Activated CD4-positive, alpha-beta T cell treated with anti-CD3 and anti-CD28 coated beads for 36 hours (primary cell): ENCODE measurements at places on chromosomes 16 and 17. TPM values are rescaled to one million over a fixed set of nuclear protein-coding genes. Genes with fewer than 3 reads are reported as not detected.

- H3K4me1 ChIP-seq: peaks cover 18% of the 10 kb centered on the region
- no peaks in the 10 kb centered on the region for H3K36me3 ChIP-seq
- H3K27me3 ChIP-seq: peaks cover 6% of the 10 kb centered on the region
Measured at GRCh38 chr17:2721603-2722002, 10.0 kb upstream of the CLUH start.

GRCh38 chr16:22265351-22265750 lies 31.9 kb upstream of the POLR3E start:
- no peak for DNase-seq
- H3K36me3 ChIP-seq: peaks cover 37% of the 10 kb centered on the region
- no peaks in the 10 kb centered on the region for H3K27me3 ChIP-seq
- H3K4me3 ChIP-seq: no peak overlapping the region
- H3K4me1 ChIP-seq: peaks cover 23% of the 10 kb centered on the region

DNA sequence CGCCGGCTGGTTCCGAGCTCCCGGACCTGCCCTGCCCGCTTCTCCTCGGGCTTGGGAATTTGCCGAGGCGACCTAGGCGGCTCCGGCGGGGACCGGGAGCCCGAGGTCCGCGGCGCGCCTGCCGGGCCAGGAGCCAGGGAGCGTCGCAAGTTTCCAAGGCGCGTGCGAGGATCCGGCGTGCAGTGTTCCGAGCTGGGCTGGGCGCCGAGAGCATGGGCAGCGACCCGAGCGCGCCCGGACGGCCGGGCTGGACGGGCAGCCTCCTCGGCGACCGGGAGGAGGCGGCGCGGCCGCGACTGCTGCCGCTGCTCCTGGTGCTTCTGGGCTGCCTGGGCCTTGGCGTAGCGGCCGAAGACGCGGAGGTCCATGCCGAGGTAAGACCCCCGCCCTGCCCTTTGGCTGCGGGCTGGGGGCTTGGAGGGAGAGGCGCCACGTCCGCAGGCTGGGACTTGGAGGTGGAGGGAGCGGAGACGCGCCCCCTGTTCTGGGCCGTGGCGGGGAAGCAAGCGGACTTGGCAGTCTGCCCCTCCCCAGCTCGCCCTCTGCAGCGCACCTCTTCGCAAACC lies 668 bp downstream of the MMP15 start:
- no peak overlapping the region for H3K27ac ChIP-seq

DNA sequence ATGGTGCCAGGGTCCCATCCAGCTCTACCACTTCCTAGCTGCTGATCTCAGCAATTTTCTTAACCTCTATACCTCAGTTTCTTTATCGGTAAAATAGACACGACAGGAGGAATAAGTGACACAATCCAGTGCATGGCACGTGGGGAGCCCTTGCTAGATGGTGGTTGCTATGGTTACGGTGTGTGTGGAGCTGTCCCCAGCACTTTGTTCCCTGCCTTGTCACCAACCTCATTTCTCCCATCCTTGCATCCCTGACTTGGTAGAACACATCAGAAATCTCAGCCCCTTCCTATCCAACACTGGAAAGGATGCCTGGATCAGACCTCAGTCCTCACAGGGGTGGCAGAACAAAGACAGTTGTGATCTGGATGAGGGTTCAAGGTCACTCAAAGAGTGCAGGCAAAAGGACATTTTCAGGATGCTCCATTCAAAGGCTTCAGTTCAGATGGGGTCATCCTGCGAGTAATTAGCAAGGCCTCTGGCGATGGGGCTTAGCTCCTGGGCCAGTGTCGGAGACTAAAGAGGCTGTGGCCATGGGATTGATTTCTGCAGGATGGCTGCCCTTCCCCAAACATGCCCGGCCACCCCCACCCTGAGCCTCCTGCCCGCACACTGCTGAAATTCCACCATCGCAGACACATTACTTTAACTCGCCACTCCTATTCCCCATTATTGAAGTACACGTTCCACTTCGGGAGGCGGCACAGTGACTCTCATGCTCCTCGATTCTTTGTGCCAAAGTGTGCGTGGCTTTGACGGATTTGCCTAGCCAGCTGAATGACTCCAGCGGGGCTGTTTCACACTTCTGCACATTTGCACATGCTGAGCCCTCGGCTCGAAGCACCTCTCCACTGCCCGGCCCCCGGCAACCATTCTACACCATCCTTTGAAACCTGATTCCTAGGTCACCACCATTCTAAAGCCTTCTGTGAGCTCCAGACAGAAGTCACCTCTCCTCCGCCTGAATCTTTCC lies 40.3 kb downstream of the WNT3 start:
- no peak overlapping the region for H3K27ac ChIP-seq
- no peaks in the 10 kb centered on the region for H3K4me1 ChIP-seq

DNA sequence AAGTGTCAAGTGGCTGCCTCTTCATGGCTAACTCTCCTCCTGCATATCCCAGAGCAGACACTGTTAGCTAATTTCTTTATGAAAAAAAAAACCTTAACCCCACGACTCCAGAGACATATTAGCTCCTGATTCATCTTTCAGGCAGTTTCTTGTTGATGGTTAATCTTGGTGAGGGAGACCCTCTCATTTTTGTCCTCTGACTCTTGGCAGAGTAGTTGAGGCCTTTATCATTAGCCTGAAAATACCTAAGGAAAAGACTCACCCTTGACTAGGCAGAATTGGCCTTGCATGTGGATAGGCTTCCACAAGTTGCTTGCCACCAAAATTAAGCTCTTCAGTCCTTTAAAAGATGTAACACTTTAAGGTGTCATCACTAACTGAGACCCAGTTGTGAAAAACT lies 4.0 kb downstream of the CRYBA1 start:
- H3K27me3 ChIP-seq: no peaks in the 10 kb centered on the region
- no peak for DNase-seq
- no peak overlapping the region for H3K4me3 ChIP-seq
- H3K4me1 ChIP-seq: no peaks in the 10 kb centered on the region
- peaks cover 3% of the 10 kb centered on the region for H3K36me3 ChIP-seq

- no peak overlapping the region for H3K27ac ChIP-seq
- peaks cover 5% of the 10 kb centered on the region for H3K36me3 ChIP-seq
- no peaks in the 10 kb centered on the region for H3K27me3 ChIP-seq
- no peak for DNase-seq
Measured at GRCh38 chr16:543301-544164, 16.0 kb downstream of the CAPN15 start.

The PTRH2 gene
- 54.7 TPM for total RNA-seq

The FOXN1 gene
- total RNA-seq: not detected

The PRM2 gene
- total RNA-seq: not detected

The NOTUM gene
- 0.97 TPM for total RNA-seq

The FOXC2 gene
- not detected for total RNA-seq
